Esophagus muscularis mucosa (tissue), 4 donors: ENCODE measurements at places on chromosomes 3 and 15. TPM values are rescaled to one million over a fixed set of nuclear protein-coding genes. Genes with fewer than 3 reads are reported as not detected.

Gene CLDN1
- total RNA-seq: 0.99 TPM

Gene VGLL3
- 26.2 TPM for total RNA-seq

Gene CAV3
- total RNA-seq: not detected

Gene BTBD1
- total RNA-seq: 69.6 TPM

Gene NEK10
- 1.4 TPM for total RNA-seq

Gene CEMIP
- 0.34 TPM for total RNA-seq

Gene SNURF
- total RNA-seq: 7.4 TPM

Gene GPR15
- total RNA-seq: not detected

Gene PIK3CA
- 34.3 TPM for total RNA-seq

Gene OR5K2
- total RNA-seq: not detected

Gene STRA6
- total RNA-seq: 0.13 TPM

Gene MESP2
- not detected for total RNA-seq

Gene QTRT2
- 8.3 TPM for total RNA-seq

Gene TNNC1
- total RNA-seq: 4.0 TPM

Gene PLA1A
- 2.9 TPM for total RNA-seq

Gene LINGO1
- total RNA-seq: 2.2 TPM

Gene TEX55
- total RNA-seq: not detected

Gene RPP14
- total RNA-seq: 10.7 TPM

Gene CLDN16
- total RNA-seq: not detected

Gene KIF7
- total RNA-seq: 23.1 TPM

Gene GORASP1
- 88.7 TPM for total RNA-seq

Gene IL17RE
- total RNA-seq: 1.2 TPM

Gene PLS1
- total RNA-seq: 1.7 TPM

Gene DUOXA2
- 0.52 TPM for total RNA-seq

Gene NT5DC2
- 58.0 TPM for total RNA-seq

Gene GPX1
- total RNA-seq: 295 TPM

Gene FGF7
- total RNA-seq: 106 TPM

Gene SNRK
- total RNA-seq: 30.7 TPM

Gene SLC22A14
- total RNA-seq: not detected

Gene EXD1
- total RNA-seq: not detected

Gene KCNAB1
- total RNA-seq: 0.83 TPM

Gene FRMD4B
- 22.0 TPM for total RNA-seq
